ENCODE measurements at places on chromosomes 3 and 15. TPM values are rescaled to one million over a fixed set of nuclear protein-coding genes. Genes with fewer than 3 reads are reported as not detected.

CCDC191 gene
- 2.3 TPM for total RNA-seq

PTH1R gene
- total RNA-seq: 13.5 TPM

LOXL1 gene
- 177 TPM for total RNA-seq

CGGBP1 gene
- total RNA-seq: 41.0 TPM

MKRN2OS gene
- not detected for total RNA-seq

SLC27A2 gene
- not detected for total RNA-seq

P2RY13 gene
- not detected for total RNA-seq

CCDC39 gene
- not detected for total RNA-seq

GCNT3 gene
- total RNA-seq: not detected

LRRN1 gene
- total RNA-seq: not detected

CDV3 gene
- total RNA-seq: 129 TPM

PLCH1 gene
- not detected for total RNA-seq

SPATA12 gene
- total RNA-seq: not detected

SCAANT1 gene
- total RNA-seq: not detected

RARRES1 gene
- total RNA-seq: 13.9 TPM

C3orf22 gene
- total RNA-seq: not detected

HIGD2B gene
- total RNA-seq: not detected

MYEF2 gene
- 8.3 TPM for total RNA-seq

SH3BP5 gene
- 11.6 TPM for total RNA-seq

ISLR gene
- 89.9 TPM for total RNA-seq

LDHAL6B gene
- not detected for total RNA-seq

CCR3 gene
- total RNA-seq: not detected
